ENCODE measurements at places on chromosomes 2 and 18. TPM values are rescaled to one million over a fixed set of nuclear protein-coding genes. Genes with fewer than 3 reads are reported as not detected.

The REG1B gene
- polyA plus RNA-seq = not detected

The ASB18 gene
- polyA plus RNA-seq = 12.9 TPM

The FBXO15 gene
- polyA plus RNA-seq = 1.8 TPM

The CAPN14 gene
- polyA plus RNA-seq = not detected

The DNAJC27 gene
- 5.8 TPM for polyA plus RNA-seq

The SIX3 gene
- not detected for polyA plus RNA-seq

The RNF144A gene
- 20.9 TPM for polyA plus RNA-seq

The TUBA3E gene
- polyA plus RNA-seq = not detected

DNA sequence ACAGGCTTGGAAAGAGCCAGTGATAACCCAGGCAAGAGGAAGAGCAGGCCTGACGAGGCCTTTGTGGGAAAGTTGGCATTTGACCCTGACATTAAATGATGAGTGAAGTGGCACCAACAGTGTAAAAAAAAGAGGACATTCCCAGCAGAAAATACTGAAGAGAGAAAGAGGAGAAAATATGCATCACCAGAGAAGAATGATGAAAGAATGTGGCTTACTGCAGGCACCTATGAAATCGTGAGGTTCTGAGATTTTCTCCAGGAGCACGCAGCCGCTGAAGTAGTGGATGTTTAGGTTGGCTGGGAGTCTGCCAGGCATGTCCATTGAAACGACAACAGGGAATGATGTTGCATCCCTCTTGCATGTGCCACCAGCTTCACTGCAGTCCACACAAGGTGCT, 13.8 kb downstream of the EHD3 start:
- no peak for DNase-seq

DNA sequence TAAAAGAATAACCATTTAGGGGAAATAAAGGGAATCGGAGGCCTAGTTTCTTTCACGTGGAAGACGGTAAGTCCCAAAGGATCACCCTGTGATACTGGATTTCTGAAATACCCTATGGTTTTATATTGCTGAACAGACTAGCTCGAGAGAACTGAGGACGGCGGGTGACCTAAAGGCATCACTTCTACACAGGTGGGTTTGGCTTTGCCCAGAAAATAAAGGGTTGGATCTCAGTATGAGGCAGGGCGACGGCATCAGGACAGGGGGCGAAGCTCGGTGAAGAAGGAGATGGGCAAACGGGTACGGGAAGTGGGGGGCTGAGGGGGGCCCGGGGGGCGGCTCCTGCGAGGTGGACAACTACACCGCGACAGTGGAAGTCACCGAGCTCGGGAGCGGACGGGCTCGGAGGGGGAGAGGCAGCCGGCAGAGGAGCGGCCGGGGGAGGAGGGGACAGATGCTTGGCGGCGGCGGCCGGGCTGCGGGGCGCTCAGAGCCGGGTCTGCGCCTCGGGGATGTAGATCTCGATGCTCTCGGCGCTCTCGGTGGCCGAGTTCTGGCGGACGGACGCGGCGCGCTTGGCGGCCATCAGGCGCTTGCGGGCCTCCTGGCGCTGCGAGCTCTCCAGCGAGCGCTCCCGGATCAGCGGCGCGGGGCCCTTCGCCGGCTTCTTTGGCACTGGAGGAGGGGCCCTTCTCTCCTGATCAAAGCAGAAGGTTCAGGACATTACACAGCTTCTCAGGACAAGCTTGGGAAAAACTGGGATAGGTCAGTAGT, 48.9 kb downstream of the TGIF1 start:
- peak; percentile 25 for DNase-seq

DNA sequence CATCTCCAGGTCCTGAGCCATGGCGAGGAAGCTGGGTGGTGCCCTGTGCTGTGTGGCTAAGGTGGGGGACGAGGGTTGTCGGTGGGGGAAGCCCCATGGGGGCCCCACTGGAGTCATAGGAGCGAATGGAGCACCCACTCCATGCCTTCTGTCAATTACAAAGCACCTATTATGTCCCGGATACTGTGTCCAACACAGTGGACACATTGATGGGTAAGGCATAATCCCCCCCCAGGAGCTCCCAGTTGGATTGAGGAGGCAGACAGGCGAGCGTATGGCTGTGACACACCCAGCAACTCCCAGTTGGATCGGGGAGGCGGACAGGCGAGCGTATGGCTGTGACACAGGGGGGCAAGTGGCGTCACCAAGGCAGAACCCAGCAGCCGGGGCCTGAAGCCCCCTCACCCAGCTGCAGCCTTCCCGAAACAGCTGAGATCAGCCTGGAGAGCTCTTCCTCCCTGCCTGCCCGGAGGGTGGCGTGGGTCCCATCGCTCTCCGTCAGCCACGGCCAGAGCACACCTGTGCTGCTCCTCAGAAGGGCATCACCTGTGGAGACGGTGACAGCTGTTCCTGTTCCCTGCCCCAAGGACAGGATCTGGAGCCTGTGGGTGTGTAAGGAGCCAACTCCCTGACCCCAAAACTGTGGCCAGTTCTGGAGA, 69.6 kb downstream of the HPCAL1 start:
- DNase-seq = no peak

- no peak for DNase-seq
Observed at GRCh38 chr2:230957756-230958391, 32.8 kb upstream of the GPR55 start.

DNA sequence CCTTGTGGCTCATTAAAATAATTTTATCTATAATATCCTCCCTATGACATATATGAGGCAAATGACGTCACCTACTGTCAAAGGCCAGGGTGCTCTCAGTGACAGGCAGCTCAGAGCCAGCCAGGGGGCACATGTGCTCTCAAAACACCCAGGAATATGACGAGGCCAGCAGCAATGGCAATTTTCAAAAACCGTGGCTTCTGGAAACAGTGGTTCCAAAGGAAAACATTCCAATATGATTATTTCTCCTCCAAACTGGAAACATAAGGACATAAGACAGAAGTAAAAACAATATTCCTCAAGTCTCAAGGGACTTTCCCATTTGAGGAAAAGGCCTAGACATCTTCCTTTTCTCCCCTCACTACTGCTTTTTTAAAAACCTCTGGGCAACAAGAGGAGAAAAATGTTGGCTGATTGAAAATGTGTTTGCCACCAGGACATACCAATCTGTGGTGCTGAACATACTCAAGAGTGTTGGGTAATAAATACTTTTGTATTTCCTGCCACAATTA, 40.8 kb downstream of the RNF152 start:
- DNase-seq = no peak

- no peak for DNase-seq
Observed at GRCh38 chr2:201950606-201951005, 83.0 kb upstream of the FZD7 start.

DNA sequence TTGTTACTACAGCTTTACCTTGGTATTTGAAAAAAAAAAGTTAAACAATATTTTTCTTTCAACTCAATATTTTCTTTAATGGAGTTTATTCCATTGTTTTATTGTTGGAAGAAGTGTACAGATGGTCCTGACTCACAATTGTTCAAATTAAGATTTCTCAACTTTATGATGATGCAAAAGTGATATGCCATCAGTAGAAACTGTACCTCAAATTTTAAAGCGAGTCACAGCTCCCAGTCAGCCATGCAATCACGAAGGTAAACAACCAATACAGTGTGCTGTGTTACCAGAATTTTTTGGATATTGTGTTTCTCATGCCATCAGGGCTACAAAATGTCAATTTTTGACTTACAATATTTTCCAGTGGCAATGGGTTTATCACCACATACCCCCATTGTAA, 54.0 kb upstream of the COL5A2 start:
- no peak for DNase-seq

GRCh38 chr2:180507028-180507427, 473.4 kb upstream of the UBE2E3 start:
- no peak for DNase-seq

- no peak for DNase-seq
Observed at GRCh38 chr2:60136913-60137312, 416.5 kb downstream of the BCL11A start.

GRCh38 chr2:85457877-85458316, 39.4 kb downstream of the SH2D6 start:
- no peak for DNase-seq

- DNase-seq = no peak
Observed at GRCh38 chr2:197893403-197894177, 89.2 kb downstream of the PLCL1 start.

- DNase-seq = no peak
Observed at GRCh38 chr2:23660237-23660636, 266.7 kb downstream of the ATAD2B start.

DNA sequence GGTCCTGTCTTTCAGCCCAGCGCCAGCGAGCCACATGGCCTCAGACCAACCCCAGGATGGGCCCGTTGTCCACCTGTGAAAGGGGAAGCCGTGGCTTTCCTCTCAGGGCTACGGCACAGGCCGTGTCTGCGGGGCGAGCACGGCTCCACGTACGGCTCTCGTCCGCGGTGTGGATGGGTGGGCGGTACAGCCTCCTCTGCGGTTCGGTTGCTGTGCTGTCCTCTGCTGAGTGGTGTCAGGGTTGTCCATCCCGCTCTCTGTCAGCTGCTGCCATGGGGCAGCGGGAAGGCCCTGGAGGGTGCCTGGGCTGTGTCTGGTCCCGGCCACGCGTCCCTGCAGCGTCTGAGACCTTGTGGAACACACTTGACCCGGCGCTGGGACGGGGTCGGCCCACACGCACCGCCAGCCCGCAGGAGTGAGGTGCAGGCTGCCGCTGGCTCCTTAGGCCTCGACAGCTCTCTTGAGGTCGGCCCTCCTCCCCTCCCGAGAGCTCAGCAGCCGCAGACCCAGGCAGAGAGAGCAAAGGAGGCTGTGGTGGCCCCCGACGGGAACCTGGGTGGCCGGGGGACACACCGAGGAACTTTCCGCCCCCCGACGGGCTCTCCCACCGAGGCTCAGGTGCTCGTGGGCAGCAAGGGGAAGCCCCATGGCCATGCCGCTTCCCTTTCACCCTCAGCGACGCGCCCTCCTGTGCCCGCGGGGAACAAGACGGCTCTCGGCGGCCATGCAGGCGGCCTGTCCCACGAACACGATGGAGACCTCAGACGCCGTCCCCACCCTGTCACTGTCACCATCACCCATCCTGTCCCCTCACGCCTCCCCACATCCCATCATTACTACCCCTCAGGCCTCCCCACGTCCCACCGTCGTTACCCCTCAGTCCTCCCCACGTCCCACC, 128.7 kb downstream of the NFATC1 start:
- no peak for DNase-seq
